ENCODE measurements at places on chromosomes 11 and 22.

- DNase-seq = peak; percentile 85
Observed at GRCh38 chr11:350723-351255, 18.5 kb upstream of the B4GALNT4 start.

DNA sequence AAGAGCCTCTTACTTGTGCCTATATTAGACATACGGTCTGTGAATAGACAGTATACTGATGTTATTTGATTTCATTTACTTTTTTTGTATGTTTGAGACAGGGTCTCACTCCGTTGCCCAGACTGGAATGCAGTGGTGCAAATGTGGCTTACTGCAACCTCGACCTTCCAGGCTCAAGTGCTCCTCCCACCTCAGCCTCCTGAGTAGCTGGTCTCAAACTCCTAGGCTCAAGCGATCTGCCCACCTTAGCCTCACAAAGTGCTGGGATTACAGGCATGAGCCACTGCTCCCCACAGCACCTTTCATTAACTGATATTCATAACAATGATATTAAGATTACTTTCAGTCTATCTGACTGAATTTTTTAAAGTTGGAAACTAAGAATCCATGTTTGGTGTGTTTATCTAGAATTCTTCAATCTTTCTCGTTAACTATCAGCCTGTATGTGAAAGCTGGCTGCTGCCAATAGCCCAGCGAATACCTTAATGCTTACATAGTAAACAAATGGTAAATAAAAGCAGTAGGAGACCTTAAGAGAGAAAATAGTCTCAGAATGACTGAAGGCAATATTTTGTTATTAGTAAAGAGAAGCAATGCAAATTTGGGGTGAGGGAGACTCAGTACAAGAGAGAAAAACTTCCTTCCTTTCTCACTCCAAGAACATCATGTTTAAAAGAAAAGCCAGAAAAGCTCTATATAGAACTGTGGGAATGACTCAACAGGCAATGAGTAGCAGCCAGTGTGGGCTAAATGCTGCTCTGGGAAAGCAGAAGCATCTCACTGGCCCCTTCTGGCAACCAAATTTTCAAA lies 101.9 kb downstream of the MRTFA start:
- DNase-seq = peak; percentile 65

DNA sequence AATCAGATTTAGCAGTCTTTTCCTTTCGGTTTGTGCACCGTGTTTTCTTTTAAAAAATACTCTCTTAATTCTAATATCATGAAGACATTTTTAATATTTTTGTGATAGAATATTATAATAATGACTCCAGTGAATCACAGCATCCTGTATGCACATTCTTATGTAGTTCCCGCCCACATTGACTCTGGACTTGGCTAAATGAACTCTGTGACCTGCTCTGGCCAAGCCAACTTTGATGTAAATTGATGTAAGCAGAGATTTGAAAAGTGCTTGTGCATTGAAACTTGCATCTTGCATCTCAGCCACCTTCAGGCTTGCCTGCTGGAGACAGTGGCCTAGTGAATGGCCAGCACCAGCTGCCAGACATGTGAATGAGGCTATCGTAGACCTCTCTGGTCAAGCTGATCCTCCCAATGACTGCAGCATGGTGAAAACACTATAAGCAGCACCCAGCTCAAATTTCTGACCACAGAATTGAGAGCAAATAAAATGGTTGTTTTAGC lies 29.2 kb upstream of the PGM2L1 start:
- DNase-seq = no peak

DNA sequence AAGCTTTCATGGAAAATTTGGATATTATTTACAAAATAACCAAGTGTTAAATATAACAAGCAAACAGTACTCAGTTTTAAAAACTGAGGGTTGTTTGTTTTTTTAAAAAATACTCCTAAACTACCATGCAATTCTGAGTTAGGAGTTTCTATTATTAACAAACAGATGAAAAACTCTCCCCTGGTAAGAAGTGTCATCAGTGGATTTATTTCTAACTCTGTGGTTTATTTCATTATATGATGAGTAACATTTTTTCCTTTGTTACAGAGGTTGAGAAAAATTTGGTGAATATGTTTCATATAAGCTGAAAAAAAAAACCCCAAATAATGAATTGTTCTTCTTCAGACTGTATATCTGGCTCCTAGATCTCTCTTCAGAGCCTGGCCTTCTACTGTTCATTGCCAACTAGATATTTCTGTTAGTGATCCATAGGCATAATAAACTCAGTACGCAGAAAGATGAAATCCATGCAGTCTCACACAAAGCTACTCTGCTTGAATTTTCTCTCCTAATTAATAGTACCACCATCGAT lies 29.4 kb upstream of the PDE3B start:
- DNase-seq = peak; percentile 15

- DNase-seq = no peak
Observed at GRCh38 chr11:41497974-41498373, 38.5 kb upstream of the LRRC4C start.

DNA sequence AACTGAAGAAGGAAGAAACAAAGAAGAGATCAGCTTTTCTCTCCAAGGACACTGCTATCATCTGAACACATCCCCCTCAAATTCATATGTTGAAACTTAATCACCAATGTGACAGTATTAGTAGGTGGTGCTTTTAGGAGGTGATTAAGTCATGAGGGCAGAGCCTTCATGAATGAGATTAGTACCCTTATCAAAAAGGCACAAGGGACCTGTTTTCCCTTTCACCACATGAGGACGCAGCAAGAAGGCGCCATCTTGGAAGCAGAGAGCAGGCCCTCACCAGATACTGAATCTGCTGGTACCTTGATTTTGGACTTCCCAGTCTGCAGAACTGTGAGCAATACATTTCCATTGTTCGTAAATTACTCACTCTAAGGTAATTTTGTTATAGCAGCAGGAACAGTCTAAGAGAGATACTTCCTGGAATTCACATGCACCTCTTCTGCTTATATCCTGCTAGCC lies 20.9 kb upstream of the CREB3L1 start:
- no peak for DNase-seq

GRCh38 chr22:38756711-38757463 lies 1.1 kb upstream of the SUN2 start:
- no peak for DNase-seq

GRCh38 chr11:44573333-44573732 lies 7.9 kb downstream of the CD82 start:
- DNase-seq = peak; percentile 72

DNA sequence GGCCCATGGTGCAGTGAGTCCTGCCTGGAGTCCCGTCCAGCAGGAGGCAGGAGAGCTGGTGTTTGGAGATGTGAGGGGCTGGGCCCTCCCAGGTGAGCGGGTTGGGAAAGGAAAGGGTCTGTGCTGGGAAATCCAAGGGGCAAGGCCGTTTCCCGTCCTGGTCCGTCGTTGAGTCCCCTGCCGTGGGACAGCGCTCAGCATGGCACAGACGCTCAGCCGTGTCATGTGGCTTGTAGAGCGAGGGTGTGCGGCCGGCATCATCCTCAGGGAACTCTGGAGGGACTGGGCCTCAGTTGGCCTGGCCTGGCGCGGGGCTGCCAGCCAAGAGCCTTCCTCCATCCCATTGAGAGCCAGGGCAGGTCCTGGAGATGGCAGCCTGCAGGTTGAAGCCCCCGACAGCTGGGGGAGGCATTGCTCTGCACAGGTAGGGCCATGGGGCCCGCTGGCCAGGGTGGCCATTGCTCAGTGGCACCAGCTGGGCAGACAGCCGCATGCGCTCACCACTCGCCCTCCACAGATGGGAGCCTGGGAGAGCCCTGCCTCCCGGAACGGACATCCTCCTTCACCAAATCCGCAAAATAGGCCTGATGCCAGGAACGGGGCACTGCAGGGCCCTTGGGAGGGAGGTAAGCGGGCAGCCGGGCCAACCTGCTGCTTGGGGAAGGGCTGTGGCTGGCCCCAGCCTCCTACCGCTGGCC lies 28.7 kb downstream of the KCNQ1 start:
- no peak for DNase-seq

DNA sequence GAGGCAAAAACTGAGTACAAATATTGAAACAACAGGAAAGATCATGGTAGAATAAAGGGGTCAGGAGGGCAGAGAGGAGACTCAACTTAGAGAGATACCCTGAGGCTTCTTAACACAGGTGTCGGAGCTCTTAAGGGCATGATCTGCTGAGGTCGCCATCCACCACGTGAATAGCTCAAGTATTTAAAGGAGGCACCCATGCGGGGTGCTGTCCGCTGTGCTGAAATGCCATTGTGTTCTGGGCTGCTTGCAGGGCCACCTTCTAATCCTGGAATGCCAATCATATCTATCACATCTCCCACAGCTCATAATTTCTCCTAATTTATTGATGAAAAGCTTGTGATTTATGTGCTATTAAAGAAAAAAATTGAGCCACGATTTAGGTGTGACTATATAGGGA lies 90.2 kb downstream of the SEZ6L start:
- DNase-seq = peak; percentile 0

- no peak for DNase-seq
Observed at GRCh38 chr22:35349704-35350538, 31.0 kb upstream of the HMOX1 start.

GRCh38 chr11:120172054-120172911 lies 34.4 kb upstream of the TRIM29 start:
- peak; percentile 45 for DNase-seq

DNA sequence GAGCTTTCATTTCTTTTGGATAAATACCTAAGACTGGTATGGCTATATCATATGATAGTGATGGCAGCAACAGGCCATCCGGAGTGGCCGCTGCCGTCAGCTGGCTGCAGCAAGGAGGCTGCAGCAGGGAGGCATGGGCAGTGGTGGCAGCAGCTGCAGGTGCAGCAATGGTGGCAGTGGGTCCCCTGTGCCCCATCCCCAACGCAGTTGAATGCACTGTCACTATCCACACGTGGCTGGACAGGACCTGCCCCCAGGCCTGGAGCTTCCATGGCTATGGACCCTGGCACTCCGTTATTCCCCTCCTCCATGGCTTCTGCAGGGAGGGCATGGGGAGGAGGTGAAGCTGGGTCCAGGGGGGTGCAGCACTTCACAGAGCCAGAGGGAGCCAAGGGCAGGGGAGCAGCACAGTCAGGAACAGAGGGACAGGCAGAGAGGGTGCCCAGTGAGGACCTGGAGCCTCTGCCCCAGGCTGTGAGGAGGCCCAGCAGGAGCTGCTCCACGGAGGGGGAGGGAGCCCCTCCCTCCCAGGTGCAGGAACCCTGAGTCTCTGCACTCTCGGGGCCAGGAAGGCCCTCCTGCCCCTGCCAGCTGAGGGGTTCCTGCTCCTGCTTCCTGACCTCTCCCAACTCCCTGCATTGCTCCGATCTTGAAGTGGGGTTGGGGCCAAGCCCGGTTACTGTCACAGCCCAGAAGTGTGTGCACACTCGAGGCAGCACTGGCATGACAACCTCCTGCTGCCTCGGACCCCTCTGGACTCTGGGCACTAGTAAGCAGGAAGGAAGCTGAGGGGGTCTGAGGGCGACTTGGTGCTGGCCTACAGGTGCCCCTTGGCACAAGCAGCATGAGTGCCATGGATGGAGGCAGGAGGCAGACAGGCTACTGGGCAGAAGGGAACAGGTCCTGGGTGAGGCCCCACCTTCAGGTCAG lies 466.3 kb downstream of the GUCY1A2 start:
- no peak for DNase-seq

- no peak for DNase-seq
Observed at GRCh38 chr11:73159297-73159696, 17.2 kb upstream of the FCHSD2 start.

DNA sequence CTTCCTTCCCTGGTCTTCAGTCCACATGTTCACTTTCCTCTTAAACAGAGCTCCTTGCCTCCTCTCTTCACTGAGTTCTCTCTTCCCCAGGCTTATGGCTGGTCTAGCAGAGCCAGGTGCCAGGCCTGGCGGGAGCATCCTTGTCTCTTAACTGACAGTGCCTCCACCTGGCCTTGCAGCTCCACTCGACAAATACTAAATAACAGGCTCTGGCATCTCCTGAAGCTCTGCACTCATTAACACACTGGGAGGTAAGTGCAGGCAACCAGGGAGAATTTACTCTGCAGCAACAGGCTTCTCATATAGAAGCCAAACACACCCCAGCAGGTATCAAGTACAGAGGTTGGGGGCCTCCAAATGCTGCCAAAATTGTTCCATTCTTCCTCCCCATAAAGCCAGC lies 438.1 kb downstream of the SOX6 start:
- DNase-seq = no peak

DNA sequence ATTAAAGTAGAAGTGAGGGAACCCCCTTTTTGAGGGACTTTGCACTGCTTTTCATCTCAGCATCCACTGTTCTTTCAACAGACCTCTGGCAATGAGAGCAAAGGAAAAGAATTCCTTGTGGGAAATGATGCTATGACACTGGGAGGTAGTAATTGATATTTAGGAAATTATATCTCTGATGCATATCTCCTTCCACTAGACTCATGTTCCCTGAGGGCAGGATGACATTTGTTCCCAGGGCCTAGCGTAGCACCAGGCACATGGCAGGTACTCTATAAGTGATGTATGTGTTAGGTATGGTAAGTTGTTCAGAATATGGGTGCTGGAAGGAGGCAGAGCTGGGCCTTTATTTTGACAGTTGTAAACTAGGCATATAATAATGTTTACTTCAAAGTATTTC lies 142.9 kb downstream of the CCDC81 start:
- no peak for DNase-seq

GRCh38 chr11:68958211-68958610 lies 22.6 kb downstream of the MRGPRD start:
- DNase-seq = no peak

- no peak for DNase-seq
Observed at GRCh38 chr11:93166862-93167261, 30.9 kb downstream of the SLC36A4 start.

GRCh38 chr11:75502138-75502537 lies 23.6 kb downstream of the GDPD5 start:
- no peak for DNase-seq

- no peak for DNase-seq
Observed at GRCh38 chr22:20637750-20638506, 130.5 kb downstream of the MED15 start.

GRCh38 chr11:132237781-132238180 lies 867.4 kb downstream of the NTM start:
- no peak for DNase-seq

GRCh38 chr11:69293819-69294505 lies at the start of gene MYEOV:
Gene MYEOV, plus strand, starts transcription at chr11:69294155. Its CDS starts 1,200 bp downstream, at chr11:69295355.
- DNase-seq = peak; percentile 60

DNA sequence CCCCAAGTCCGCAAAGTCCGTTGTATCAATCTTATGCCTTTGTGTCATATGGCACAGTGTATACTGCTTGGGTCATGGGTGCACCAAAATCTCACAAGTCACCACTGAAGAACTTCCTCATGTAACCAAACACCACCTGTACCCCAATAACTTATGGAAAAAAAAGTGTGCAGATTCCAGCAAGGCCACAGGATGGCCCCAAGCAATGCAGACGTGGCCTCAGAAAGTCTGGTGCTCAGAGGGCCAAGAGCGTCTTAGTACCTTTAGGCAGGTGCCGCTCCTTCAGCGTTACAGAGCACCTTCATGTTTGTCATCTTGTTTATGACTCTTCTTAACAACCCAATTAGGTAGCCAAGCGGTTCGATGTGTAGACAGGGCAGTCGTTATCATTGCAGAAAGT lies 65.3 kb downstream of the PRDM11 start:
- DNase-seq = no peak

GRCh38 chr22:22942511-22943329 lies 55.1 kb downstream of the IGLL5 start:
- DNase-seq = peak; percentile 58

- DNase-seq = no peak
Observed at GRCh38 chr11:88739524-88739923, 326.3 kb downstream of the GRM5 start.
